ENCODE measurements at places on chromosomes 2 and 18.

GRCh38 chr2:128783193-128783671, 464.6 kb upstream of the HS6ST1 start:
- DNase-seq: no peak

GRCh38 chr2:10597956-10598355, 91.8 kb downstream of the NOL10 start:
- DNase-seq: no peak

DNA sequence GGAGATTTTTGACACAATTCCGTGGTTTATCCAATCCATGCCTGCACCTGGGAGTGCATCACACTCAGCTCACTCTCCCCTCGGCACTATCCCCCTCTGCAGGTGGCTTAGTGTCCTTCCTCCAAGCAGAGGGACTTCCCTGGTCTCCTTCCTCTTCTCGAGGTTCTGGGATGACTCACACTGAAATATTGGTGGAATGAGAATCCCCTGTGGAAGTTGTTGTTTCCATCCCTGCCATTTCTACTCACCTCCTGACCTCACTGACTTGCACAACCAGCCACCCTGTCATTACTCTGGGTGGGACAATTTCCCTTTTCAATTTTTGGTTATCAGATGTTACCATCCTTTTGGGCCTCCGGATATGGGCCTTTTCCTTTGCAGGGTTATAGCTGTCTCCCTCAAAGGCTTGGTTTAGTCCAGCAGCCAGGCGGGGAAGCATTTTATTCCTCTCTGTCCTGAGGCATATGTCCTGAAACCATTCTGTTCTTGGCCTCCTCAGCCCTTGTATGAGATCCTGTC, 59.9 kb downstream of the PTPRM start:
- no peak for DNase-seq

DNA sequence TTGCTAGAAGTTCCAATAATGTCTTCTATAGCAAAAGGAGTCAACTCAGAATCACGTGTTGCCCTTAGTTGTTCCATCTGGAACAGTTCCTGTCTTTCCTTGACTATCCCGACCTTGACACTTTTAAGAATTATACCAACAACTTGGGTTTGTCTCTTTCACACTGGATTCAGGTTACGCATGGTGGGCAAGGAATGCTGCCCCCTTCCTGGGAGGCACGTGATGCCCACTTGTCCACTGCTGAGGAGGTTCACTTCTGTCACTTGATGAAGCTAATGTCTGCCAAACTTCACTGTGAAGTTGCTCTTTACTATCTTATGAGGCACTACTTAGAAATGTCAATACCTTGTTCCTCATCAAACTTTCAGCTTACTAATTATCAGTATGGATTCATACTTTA, 5.3 kb downstream of the COX5B start:
- no peak for DNase-seq

GRCh38 chr2:240909216-240909974, 3.3 kb downstream of the CROCC2 start:
- no peak for DNase-seq
